Muscle of leg (tissue), 16 donors: ENCODE measurements at places on chromosomes 16 and 17. TPM values are rescaled to one million over a fixed set of nuclear protein-coding genes. Genes with fewer than 3 reads are reported as not detected.

- DNase-seq, result no peak
Observed at GRCh38 chr16:28183484-28183883, 28.3 kb downstream of the XPO6 start.

DNA sequence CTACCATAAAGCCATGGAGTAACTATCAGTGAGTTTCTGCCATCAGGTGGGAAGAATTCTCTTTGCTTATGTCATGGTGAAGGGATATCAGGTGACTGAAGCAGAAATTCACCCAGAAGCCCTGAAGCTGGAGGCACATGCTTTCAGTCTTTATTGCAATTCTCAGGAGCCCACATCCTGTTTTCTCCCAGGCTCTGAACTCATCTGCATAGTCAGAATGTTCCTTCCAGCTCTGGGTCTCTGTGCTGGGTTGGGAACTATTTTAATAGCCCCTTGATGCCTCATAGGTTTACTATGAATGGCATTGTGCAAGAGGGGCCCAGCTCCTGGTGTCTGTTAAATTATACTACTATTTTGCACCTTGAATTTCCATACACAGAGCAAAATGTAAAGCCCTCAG lies 198.4 kb upstream of the SOX9 start:
- peak; percentile 16 for DNase-seq

Gene TEKT5
- total RNA-seq, result 0.13 TPM

DNA sequence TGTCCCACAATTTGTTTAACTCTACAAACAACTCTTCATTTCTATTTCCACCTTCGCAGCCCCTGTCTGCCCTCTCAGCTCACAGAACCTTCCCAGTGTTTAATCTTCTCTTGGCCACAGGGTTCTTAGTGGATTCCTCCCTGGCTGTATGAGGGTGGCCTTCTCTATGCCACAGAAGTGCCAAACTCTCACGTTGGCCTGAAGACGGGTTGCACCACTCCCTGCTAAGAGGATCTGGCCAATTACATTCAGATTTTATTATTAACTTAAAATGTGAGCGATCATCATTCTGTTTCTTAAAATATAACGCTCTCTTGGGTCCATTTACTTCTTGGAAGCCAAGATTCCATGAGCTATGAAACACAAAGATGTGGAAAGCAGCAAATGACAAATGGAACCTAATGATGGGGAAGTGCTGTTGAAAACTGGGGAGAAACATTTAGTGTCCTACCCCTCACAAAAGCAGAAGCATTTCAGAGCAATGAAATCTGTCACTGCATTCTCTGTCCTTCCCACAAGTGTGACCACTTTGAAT lies 91.3 kb upstream of the NOG start:
- DNase-seq, result peak; percentile 77

Gene FAAP100
- total RNA-seq, result 12.9 TPM
